ENCODE measurements at places on chromosomes 5 and 9.

- no peak for DNase-seq
Observed at GRCh38 chr9:32171339-32171738, 213.1 kb upstream of the ACO1 start.

DNA sequence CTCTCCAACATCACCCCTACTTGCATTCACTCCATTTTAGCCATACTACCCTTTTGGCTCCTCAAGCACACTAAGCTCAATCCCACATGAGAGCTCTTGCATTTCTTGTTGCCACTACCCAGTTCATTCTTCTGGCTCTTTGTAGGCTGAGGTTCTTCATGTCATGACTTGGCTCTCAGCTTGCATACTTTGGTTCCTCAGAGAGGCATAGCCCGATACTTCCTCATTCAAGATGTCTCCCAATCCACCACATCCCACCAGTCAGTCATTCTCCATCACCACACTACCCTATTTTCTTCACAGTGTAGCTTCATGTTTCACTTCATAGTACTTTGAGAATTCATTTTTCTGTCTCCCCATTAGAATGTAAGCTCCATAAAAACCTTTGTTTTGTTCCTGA is 116.7 kb downstream of the NR6A1 start:
- no peak for DNase-seq

- no peak for DNase-seq
Observed at GRCh38 chr9:38699337-38699736, 20.6 kb downstream of the FAM240B start.

DNA sequence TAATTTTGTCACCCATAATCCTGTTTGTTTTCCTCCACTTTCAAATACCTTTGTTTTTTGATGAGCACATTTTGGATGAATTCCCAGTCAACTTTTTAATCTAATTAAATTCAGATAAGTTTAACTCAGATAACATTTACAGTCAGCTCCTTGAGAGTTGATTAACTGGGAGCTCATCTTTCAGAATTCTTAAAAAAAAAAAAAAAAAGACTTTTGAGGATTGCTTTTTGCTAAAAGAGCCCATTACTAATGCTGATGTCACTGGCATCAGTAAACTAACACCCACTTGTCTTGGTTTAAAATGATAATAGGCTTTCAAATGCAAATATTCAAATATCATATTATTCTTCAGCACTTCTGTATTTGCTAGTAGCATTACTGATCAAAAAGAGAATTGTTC is 47.1 kb upstream of the NFIB start:
- no peak for DNase-seq

DNA sequence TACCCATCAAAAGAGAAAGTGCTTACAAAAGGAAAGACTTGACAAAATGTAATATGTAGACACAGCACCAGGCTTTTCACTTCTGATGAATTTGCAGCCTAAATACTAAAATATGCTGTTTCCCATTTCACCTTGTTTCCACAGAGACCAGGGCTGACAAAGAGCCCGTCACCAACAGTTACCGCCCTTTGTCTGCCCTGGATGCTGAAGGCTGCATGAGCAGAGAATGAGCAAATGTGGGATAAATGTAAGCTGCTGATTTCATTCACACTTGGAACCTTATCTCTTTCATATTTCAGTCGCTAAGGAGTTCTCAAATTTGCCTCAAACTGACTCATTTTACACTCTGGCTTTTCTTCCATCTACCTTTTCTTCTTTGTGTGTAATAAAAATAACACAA is 213.9 kb downstream of the TMEM167A start:
- no peak for DNase-seq

GRCh38 chr5:154788212-154788611 is 33.0 kb downstream of the LARP1 start:
- DNase-seq: no peak

DNA sequence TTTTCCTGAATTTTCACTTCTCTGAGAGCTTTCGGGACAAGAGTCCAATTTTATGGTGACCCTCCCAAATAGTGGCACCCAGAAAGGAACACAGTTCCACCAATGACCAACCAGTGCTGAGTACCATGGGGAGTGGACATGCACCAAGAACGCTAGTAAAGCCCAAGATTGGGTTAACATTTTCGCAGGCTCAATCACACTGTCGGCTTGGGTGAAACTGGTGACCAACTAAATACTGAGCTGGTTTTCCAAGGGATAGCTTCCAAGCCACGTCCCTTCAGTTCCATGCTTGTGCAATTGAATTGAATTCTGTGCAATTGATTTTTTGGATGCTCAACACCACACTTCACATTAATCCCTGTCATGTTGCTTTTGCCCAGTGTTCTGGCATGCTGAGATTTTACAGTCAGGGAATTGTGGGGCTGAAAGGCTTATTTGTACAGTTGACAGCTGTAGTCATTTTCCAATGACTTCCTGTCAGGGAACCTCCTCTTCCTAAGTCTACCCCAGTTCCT is 37.6 kb upstream of the TRMT10B start:
- DNase-seq: no peak

GRCh38 chr5:165015126-165015525 is 1509.7 kb downstream of the MAT2B start:
- no peak for DNase-seq

DNA sequence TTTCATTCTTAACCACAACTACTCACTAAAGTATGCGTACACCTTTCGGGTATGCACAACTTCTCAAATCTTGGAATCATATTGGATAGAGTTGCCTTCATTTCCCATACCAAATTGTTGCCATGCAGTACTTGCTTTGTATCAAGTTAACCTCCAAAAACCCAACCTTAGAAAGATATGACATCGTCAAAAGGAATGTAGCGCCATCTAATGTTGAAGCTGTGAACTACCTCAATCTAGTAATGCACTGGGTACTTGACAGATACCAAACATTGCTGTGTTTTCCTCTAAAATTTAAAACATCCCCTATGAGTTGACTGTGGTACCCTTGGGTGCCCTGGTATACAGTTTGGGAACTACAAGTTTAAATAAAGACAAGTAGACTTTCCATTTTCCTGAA is 318.4 kb downstream of the ARL15 start:
- DNase-seq: no peak

GRCh38 chr9:134590240-134591081 is 51.1 kb upstream of the COL5A1 start:
- no peak for DNase-seq

All from LNCaP clone FGC (cell line).